ENCODE measurements at places on chromosomes 13 and 19.

DNA sequence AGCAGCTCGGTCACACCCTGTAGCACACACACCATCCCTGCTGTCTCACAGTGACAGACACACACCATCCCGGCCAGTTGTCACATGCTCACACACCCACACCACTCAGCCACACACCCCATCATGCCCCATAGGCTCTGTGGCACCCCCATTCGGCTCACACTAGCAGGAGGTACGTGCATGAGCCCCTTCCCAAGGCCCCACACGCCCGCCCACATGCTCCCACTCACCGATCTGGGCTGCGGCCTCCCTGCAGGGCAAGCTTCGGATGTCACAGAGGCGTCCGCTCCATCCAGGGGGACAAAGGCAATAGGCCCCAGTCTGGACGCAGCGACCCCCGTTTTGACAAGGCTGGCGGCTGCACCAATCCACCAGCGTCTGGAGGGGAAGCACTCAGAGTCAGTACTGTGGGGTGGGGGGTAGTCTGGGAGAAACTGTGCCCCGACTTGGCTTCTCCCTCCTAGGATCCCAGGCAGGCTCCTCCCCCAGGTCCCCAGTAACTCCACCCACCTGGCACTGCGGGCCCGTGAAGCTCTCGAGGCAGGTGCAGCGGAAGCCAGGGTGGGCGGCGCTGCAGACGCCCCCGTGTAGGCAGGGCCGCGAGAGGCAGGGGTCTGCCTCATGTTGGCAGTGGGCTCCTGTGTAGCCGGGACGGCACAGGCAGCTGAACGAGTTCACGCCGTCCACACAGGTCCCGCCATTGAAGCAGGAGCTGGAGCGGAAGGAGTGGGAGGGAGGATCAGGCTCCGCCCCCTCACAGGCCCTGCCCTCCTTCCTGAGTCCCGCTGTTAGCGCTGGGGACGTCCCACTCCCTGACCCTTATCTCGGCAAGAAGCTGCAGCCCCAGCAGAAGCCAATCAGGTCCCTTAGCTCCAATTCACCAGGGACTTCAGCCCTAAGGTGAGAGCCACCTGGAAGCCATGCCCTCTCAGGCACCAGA, 20.1 kb downstream of the NOTCH3 start:
- DNase-seq = no peak

DNA sequence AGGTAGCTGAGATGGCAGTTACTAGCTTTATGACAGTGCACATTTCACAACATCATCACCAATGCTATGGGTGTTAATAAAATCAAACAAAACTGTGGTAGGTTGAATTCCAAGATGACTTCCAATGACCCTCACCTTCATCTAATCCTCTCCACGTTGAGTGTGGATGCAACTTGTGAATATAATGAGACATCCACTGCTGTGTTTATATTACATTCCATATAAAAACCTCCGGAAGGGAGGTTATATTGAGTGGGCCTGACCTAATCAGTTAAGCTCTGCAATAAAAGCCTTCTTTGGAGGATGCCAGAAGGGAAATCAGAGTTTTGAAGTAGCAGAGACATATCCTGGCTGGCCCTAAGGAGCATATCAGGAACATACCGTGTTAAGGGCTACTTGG, 25.6 kb upstream of the CSNK1A1L start:
- no peak for DNase-seq

DNA sequence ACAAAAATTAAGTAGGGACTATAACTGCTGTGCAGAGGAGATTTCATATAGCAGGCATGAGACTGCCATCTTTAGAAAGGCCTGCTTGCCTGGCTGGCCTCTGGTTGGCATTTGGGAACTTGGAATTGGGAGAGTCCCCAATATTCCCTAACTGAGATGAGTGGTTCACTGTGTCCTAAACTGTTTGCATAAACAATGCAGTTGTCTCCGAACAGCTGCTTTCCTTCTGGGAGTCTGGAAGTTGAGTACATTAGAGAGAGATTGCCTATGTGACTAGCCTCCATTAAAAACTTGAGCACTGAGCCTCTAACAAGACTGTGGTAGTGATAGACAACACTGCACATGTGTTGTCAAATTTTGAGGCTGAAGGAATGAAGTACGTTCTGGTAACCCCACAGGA, 47.4 kb downstream of the STOML3 start:
- DNase-seq = no peak

DNA sequence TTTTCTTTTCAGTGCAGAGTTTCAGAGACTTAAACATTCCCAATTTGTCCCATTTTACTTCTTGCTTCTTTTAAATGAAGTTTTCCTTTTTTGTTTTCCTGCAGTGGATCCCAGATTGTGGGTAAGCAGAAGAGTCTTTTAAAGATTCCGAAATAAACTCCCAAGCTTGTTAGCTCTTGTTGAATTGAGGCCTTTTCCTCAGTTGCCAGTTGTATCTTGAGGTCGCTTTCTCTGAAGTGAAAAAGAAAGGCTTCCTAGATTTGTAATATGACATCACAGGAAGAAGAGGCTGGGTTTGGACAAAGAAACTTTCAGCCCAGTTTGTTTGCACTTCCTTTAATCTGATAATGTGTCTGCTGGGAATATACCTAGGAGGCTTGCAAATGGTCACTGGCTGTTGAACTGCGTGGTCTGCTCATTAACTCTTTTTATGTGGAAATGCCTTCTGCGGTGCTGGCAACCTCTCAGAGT, at the start of gene LPAR6:
LPAR6 (minus strand) TSS at position 233 of the 471 bp plus-strand sequence. CDS start 690 bp downstream, outside the sequence.
- DNase-seq = peak; percentile 19

GRCh38 chr13:111900390-111901131, 166.4 kb upstream of the SOX1 start:
- DNase-seq = no peak

- no peak for DNase-seq
These were observed 19.9 kb upstream of the RFC3 start for GRCh38 chr13:33798023-33798422.

GRCh38 chr13:99374994-99375737, 68.0 kb upstream of the GPR183 start:
- peak; percentile 41 for DNase-seq

- DNase-seq = no peak
These were observed 646.2 kb upstream of the ATXN8OS start for GRCh38 chr13:69461397-69461796.

DNA sequence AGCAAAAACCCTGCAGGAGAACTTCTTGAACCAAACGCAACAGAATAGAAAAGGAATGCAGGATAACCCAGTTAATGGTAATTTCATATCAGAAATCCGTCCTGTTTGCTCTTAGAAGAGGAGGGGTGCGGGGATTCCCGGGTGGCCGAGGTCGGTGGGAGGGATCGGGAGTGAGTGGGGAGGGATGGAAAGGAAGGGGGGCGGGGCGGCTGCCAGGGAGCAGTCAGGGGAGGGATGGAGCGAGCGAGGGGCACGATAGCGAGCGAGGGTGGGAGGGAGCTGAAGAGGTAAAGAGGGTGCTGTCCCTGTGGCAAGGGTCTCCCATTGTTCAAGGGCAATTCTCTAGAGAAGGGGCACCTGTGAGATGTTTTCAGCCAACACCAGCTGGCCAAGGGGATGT, 26.5 kb downstream of the CD177 start:
- no peak for DNase-seq

GRCh38 chr13:63435667-63436324, 2020.1 kb upstream of the PCDH20 start:
- no peak for DNase-seq

- no peak for DNase-seq
These were observed 474 bp upstream of the IFT88 start for GRCh38 chr13:20566468-20566897.

DNA sequence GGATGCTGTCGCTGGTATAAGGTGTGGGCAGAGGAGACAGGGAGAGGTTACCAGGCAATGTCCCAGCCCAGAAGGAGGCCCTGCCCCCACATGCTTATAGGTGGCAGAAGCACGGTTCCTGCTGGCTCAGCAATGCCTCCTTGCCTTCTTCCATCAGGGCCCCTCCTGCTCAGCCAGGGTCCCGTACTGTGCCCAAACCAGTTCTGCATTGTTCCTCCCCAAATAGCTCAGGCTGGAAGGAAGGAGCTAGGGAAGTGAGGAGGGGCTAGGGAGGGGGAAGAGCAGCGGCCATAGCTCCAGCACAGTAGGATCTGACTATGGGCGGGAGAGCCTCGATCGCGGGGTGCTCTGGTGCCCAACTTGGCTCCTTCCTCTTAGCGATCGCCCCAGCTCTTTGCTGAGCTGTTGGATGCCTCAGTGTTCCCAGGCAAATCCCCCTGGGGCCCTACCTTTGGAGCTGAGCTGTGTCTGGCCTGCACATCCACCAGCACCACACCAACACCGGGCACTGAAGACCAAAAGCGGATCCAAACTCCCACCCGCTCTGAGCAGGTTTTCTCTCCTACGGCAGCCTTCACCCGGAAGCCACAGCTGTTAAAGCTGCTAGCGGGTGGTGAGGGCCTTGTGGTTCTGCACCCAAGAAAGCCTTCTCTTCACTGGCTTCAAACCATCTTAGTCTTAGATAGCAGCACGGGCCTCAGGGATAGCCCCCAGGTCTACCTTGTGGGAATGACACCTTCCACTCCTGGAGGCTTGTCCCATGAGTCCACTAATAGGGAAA, 32.1 kb upstream of the PEPD start:
- DNase-seq = no peak

- no peak for DNase-seq
These were observed 60.9 kb downstream of the LIG4 start for GRCh38 chr13:108154421-108154858.

GRCh38 chr13:55359067-55359466, 1781.7 kb upstream of the PRR20A start:
- no peak for DNase-seq

DNA sequence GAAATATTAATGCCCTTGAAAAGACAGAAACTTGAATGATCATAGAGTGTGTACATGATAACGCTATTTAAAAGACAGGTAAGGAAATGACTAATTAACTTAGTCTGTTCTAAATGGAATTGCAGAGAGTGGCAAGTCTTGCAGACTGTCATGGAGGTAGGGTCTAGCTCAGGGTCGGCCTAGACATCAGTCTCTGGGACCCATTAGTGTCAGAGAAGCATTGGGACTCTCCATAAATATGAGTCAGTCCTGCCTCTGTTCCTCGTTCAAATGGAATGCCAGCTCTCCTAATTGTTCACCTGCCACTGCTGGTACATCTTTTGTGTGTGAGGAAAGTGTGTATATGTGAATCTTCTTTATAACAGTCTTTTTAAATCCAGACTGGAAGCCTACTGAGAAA, 28.0 kb downstream of the PCDH20 start:
- no peak for DNase-seq

- DNase-seq = no peak
These were observed 21.5 kb upstream of the SGCG start for GRCh38 chr13:23159205-23159759.

GRCh38 chr13:113646376-113646775, 11.6 kb downstream of the ATP4B start:
- no peak for DNase-seq

GRCh38 chr19:40622773-40623075, 21.6 kb downstream of the LTBP4 start:
- DNase-seq = no peak

GRCh38 chr19:17406046-17406886, 836 bp upstream of the BST2 start:
- DNase-seq = no peak

GRCh38 chr13:110600261-110600819, 15.0 kb upstream of the NAXD start:
- no peak for DNase-seq

GRCh38 chr13:35917942-35918645, 213.1 kb downstream of the DCLK1 start:
- DNase-seq = no peak

DNA sequence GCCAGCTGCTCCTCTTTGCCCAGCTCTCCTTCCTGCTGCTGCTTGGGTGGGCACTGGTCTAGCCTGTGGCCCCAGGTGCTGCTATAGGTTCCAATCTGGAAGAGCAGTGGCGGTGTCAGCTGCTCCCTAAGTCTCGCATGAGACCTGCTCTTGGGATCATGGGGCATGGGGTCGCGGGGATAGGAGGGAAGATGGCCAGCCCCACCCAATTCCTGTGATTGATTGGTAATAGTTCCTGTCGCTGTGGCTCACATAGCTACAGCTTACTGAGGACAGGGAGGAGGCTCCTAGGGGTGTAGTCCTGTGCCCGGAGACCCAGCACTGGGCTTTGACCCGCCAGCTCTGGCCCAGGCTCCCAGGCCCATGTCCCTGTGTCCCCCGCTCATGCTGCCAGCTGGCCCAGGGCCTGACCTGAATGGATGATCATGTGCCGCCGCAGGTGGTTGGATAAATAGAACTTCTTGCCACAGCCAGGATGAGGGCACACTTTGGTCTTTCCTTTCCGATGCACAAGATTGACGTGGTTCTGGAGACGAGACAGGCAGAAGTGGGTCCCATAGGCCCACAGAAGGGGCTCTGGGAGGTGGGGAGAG, 4.5 kb upstream of the ELAVL3 start:
- DNase-seq = no peak

DNA sequence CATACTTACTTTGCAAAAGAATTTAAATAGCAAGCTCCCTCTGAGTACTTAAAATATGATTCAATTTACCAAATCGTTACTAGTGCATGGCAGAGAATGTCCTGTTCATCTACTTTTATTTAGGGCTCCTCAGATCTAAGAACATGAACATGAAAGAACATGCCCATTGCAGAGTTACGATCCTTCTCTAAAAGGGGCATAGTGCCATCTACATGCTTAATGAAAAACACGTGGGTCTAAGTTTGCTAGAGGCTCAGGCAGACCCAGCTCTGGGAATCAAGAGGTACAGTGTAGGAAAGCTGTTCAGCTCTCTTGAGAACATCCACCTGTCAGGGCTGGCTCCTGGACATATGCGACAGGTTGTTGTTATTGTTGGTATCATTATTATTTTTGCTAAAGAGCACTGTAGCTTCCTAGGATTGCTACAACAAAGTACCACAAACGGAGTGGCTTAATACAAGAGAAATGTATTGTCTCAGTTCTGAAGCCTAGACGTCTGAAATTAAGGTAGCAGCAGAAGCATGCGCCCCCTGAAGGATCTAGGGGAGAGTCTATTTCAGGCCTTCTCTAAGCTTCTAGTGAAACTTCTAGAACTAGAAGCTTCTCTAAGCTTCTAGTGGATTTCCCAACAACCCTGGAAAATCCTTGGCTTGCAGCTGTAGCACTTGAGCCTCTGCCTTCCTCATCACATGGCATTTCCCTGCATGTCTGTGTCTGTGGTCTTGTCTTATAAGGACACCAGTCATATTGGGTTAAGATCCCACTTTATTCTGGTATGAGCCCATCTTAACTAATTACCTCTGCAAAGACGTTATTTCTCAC, 133.9 kb downstream of the DCT start:
- no peak for DNase-seq

- no peak for DNase-seq
These were observed 36.9 kb upstream of the ZNF507 start for GRCh38 chr19:32308431-32309077.

GRCh38 chr13:89315287-89315686, 1644.1 kb downstream of the SLITRK5 start:
- no peak for DNase-seq

GRCh38 chr19:40801426-40802299, 2.7 kb downstream of the EGLN2 start:
- DNase-seq = no peak

GRCh38 chr19:440391-441212, 20.2 kb downstream of the SHC2 start:
- no peak for DNase-seq

- DNase-seq = no peak
These were observed 18.0 kb upstream of the CFAP97D2 start for GRCh38 chr13:114161028-114161556.

- DNase-seq = no peak
These were observed 27.9 kb upstream of the DLEU7 start for GRCh38 chr13:50871405-50871804.

GRCh38 chr19:582497-583197, 7.0 kb upstream of the HCN2 start:
- no peak for DNase-seq

GRCh38 chr13:24511816-24512196, 772 bp downstream of the PARP4 start:
- DNase-seq = no peak

GRCh38 chr13:73820285-73820684, 313.9 kb downstream of the KLF12 start:
- DNase-seq = no peak

Data from T-helper 1 cell (primary cell).